ENCODE measurements at places on chromosomes 2 and 18.

- DNase-seq = no peak
These were observed 179.4 kb upstream of the HS6ST1 start for GRCh38 chr2:128498086-128498485.

DNA sequence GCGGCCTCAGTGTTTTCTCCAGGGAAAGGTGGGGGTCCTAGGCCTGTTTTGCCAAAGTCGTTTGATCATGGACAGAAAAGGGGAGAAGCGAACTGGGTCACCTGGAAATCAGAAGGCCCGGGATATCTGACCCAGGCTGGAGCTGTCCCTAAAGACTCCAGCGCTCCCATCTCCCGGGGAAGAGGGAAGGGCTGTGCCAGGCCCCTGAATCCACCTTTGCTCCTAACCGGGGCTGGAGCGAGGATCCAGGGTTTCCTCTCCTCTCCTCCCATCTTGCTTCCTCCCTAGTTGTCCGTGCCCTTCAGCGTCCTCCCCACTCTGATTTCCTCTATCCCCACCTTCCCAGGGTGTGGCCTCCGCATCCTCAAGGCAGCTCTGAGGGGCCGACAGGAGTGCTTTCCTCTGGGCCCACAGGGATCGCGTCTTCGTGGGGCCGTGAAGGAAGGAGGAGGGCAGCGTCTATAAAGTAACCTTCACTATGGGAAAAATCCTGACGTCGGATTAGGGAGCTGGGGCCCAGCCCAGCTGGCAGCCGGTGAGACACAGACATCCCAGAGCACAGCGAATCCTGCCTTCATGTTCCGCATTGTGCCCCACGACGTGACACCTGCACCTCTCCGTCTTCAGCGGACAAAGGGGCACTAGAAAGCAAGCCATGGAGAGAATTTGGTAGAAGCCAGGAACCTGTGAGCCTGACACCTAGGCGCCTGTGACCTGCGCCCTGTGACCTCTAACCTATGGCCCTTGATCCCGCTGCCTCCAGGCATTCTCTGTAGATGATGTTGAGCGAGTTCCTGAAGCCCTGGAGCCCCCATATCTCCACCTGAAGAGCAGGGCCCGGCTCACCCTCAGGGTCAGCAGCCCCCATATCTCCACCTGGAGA is 212.7 kb upstream of the SALL3 start:
- DNase-seq = no peak

DNA sequence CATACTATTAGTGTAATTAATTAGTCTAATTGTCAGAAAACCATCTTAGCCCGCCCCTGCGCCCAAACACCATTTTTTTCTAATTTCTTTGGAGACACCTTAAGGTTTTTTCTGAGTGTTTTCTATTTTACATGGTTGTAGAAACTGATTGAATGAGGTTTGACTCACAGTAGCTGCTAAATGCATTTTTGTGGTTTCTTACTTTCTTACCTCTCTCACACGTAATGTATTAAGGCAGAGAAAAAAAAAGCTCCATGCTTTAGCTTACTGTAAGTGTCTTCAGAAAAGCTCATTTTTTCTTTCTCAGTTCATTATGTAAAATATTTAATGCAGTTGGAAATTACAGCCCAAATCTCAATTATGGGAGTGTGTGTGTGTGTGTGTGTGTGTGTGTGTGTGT is 548.5 kb upstream of the LRRTM4 start:
- no peak for DNase-seq

DNA sequence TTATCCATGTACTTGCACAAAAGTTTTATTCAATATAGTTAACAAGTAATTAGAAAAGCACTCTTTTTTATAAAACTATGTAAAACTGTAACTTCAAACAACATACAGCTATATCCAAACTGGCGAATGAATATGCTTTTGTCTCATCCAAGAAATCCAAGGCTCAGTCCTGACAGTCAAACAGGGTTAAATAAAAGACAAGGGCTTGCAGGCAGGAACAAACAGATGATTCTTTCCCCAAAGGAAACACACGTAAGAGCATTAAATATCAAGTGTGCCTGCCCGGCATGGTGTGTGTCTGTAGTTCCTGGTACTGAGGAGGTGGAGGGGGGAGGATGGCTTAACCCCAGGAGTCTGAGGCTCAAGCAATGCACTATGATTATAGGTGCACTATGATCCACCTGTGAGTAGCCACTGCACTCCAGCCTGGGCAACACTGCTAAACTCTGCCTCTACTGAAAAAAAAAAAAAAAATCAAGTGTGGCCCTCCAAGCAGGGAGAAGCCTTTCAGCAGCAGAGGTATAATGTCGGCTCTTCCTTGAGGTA is 171.3 kb downstream of the DLGAP1 start:
- DNase-seq = no peak

DNA sequence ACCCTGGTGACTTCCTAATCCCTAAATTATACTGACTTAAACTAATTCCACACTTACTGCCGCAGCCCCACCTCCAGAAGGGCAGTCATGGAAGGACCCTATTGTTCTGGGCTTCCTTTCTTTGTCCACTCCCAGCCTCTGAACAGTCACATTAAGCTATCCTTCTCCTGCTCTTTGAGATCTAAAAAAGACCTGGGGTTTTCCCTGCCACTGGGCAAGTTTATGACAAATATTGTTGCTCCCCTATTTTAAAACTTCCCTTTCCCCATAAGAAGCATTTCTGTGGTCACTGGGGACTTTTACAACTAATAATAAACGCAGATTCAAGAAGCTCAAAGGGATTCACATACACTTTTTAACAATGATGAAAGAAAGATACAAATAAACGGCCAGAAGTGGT is 47.2 kb upstream of the XPO1 start:
- no peak for DNase-seq

GRCh38 chr18:78364388-78364960 is 615.1 kb upstream of the SALL3 start:
- DNase-seq = no peak

GRCh38 chr2:113206251-113206650 is 32.5 kb downstream of the PSD4 start:
- DNase-seq = no peak

GRCh38 chr2:43488737-43489136 is 107.1 kb downstream of the THADA start:
- DNase-seq = no peak

DNA sequence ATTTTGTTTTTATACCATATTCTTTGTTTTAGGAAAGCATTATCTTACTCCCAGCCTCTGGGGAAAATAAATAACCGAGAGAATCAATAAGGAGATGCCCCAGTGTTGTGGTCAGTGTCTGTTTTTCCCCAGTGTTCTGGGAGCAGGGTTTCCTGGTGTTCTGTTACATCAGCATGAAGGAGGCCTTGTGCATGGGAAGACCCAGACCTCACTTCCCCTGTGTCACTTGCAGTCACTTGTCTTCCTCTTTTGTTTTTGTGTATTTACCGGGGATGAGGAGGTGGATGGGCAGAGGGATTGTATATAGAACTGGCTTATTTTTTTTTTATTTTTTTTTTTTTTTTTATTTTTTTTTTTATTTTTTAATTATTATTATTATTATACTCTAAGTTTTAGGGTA is 45.0 kb upstream of the MGAT5 start:
- DNase-seq = no peak

DNA sequence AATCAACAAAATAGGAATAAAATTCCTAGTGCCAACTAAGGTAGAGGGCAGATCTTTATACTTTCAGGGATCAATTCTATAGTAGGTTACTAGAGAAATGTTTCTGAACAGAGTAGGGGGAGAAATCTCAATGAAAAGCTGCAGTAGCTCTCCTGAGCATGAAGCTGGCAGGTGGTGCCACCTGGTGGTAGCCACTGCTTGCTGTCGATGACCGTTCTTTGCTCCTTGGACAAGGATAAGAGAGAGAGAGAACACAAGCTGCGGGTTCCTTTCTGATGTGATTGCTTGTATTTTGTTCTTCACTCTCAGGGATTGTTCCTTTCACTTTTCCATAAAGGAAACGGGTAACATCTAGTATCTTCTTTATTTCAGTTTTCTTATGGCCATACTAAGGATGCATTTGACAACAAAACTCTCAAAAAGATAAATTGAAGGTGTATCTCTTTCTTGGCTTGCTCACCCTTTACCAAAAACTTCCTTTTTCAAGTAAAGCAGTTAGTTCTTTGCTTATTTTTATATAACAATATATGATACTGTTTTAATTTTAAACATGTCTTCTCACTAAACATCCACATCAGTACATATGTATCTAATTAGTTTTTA is 18.6 kb upstream of the MRPL19 start:
- DNase-seq = peak; percentile 67

- peak; percentile 35 for DNase-seq
These were observed 544 bp downstream of the EVA1A start for GRCh38 chr2:75560022-75560767.

GRCh38 chr2:169928463-169928864 is 101.2 kb downstream of the UBR3 start:
- no peak for DNase-seq

Measured in activated T-cell treated with anti-CD3 and anti-CD28 coated beads, Interleukin-2, amount 50 U/mL, for 24 hours (primary cell).